ENCODE measurements at places on chromosomes 12 and 14.

- no peak for DNase-seq
Measured at GRCh38 chr14:60758885-60759284, 24.3 kb downstream of the MNAT1 start.

DNA sequence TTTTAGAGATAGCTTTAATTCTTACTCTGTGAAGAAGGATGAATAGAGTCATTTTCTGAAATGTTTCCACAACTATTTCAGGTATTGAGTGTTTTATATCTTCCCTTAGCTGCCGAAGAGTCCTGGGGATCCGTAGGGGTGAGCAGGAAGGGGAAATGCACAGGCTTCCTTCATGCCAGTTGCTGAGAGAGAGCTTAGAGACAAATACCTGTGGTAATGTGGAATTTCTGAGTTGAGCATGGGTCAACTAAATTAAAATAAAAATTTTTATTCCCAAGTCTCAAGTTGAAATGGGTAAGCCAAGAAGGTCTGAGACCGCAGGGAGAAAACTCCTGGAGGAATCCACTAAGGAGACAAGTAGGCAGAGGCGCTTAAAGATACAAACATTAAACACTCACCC is 185.7 kb downstream of the DAD1 start:
- DNase-seq, result no peak

- no peak for DNase-seq
Measured at GRCh38 chr12:89565002-89565401, 39.2 kb upstream of the POC1B start.

DNA sequence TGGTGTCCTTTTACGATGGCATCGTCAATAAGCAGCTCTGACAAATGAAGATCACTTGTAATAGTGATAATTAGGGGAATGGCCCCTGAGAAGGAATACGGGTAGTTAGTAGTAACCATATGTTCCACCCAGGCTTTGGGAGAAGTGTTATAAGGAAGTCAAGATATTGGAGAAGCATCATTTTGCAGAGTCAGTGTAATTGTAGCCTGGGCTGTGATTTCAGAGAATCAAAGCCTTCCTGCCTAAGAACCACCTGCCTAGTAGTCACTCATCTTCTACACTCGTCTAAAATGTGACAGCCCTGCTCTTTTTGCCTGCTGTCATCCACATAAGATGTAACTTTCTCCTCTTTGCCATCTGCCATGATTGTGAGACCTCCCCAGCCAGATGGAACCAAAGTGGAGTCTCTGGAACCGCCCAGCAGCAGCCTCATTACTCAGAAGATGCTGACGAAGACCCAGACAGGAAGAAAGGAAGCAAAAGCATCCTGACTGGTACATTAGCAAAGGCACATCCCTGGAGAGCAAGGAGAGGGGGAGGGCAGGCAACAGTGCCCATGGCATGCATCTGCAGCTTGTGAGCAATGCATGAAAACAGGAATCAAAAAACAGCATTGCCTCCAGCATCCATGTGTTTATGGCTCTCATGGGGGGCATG is 12.6 kb upstream of the EDDM3A start:
- DNase-seq, result no peak

DNA sequence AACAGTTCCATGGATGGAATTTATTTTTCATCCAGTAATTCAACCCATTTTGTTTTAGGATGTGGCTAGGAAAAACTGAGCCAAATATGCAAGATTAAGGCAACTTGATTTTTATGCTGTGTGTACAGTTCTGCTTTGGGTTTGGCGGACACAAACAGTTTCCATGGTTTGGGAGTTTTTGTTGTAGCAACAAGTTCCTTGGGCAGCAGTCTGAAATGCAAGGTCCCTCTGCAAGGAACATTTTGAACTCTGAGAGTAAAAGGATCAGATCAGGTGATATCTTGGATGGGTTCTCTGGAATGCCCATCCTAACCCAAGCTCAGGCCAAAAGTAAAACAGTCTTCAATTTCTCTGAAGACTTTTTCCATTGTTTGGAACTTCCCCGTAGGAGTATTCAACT is 161.2 kb downstream of the TMX1 start:
- DNase-seq, result no peak

GRCh38 chr14:64294672-64295413 is 672 bp upstream of the ESR2 start:
- DNase-seq, result peak; percentile 67

DNA sequence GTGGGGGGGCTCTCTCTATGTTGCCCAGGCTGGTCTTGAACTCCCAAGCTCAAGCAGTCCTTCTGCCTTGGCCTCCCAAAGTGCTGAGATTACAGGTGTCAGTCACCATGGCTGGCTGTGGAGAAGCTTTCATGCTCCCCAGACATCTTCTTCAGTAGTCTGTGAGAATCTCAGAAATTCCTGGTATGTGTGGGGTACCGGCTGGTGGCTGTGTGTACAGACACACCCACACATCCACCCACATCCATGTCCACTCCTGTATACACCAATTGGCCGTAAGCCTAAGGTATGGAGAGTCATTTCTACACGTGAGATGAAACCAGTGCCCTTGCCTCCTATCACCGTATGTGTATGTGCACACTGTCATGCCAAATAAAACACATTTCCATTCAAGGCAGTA is 27.8 kb downstream of the GPRC5D start:
- DNase-seq, result no peak

DNA sequence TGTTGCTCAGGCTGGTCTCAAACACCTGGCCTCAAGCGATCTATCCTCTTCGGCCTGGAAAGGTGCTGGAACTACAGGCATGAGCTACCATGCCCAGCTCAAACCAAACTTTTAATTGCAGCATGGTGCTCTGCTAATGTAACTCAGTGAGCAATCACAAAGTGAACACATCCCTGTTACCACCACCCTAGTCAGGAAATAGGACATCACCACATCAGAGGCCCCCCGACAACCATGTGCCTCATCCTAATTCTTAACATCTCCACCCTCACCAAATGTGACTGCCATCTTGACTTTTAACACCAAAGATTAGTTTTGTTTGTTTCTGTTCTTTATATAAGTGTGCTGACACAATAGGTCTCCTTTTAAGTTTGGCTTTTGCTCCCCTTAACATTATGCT is 22.8 kb upstream of the SDR39U1 start:
- no peak for DNase-seq

DNA sequence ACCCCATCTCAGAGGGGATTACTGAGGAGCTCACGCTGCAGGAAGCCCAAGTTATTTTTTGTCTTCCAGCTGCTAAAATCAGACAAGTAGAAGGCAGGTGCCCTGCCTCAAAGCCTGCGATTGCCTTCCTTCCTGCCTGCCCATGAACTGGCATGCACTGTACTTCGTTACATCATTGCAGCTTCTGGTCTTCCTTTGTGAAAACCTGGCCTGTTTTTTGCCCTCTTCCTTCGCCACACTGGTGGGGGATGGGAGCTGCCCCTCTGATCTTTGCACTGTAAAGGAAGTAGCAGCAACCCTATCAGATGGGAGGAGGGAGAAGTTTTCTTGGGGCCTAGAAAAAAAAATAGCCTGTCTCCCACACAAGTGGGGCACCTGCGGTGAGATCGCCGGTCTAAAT is 1098.7 kb downstream of the BCL11B start:
- no peak for DNase-seq

- DNase-seq, result no peak
Measured at GRCh38 chr12:131944601-131945251, 5.0 kb upstream of the EP400 start.

DNA sequence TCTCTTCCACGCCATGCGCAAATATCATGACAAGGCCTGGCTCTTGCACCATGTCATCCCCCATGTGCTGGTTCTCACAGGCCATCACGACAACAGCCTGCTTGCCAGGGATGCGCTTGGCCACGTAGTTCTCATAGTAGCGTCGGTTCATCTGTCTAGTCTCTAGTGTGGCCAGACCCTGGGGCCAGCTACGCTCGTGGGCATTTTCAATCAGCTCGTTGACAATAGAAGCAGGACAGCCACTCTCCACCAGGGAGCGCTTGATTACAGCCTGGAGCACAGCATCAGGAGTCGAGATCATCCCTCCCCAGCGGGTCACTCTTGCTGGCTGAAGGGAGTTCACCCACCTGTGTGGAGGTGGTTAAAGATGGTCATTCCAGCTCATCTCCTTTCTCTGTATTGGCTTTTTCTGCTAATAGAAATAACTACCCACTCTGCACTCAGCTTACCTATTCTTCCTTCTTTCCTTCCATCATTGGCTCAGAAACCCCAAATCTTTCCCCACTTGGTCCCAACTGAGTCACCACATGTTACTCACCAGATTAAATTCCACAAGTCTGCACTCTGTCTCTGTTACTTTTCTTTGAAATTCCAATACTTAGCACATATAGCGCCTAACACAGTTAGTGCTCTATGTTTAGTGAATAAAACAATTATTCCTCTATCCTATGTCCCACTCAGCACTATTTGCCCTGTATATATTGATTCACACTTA is 15.1 kb downstream of the RNF41 start:
- DNase-seq, result no peak

GRCh38 chr12:544941-545635 is 85.3 kb downstream of the B4GALNT3 start:
- DNase-seq, result no peak

DNA sequence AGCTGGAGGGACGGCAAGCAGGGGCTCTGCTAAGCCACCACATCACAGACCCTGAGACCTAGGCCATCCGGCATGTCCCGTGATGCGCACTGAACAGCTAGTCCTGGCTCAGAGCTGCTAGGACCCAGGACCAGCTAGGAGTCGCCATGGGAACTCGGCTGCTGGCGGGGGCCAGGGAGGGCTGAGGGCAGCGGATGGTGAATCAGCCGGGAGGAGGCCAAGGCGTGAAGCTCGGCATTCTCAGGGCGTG is 5.1 kb downstream of the AHNAK2 start:
- no peak for DNase-seq

GRCh38 chr14:49770212-49770817 is 2.4 kb downstream of the KLHDC2 start:
- DNase-seq, result no peak

- DNase-seq, result no peak
Measured at GRCh38 chr12:53518381-53518780, 11.1 kb upstream of the NPFF start.

DNA sequence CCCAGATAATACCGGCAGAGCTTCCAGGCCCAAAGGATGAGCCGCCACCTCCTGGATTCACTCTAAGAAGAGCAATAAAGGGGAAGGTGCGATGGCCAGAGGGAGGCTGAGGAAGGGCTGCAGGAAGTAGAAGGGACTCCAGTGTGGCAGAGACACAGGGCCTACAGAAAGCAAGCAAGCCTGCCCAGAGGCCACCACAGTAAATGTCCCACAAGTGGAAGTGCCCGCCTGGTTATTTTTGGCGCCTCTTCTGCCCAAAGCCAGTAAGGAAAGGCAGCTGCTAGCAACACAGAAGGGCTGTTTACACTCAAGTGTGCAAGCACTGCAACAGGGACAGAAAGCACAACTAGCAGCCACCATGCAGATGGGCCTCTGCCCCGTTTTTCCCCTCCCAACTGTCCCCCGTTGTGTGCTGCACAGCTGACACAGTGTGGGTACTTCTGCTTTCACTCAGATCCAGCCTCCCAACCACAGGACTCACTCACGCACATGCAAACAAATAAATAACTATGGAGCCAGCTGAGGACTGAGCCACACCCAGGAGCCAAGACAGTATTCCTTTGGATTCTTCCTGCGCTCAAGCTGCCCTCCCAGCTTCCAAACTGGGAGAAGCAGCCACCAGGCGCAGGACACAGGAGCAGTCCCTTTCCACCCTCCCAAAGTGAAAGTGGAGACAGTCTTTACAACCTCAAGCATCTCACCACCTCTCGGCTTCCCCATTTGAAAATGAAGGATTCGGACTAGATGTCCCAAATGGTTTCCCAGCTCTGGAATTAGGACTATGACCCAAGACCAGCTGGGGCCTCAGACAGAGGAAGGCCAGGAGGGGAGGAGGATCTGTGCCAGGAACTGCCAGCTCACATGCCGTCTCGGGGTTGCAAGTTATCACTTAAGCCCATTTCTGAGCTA is 40.0 kb upstream of the PNMA1 start:
- DNase-seq, result no peak

- no peak for DNase-seq
Measured at GRCh38 chr12:64680235-64680634, 69.9 kb downstream of the RASSF3 start.

GRCh38 chr12:65891219-65891618 is 66.9 kb downstream of the HMGA2 start:
- no peak for DNase-seq

DNA sequence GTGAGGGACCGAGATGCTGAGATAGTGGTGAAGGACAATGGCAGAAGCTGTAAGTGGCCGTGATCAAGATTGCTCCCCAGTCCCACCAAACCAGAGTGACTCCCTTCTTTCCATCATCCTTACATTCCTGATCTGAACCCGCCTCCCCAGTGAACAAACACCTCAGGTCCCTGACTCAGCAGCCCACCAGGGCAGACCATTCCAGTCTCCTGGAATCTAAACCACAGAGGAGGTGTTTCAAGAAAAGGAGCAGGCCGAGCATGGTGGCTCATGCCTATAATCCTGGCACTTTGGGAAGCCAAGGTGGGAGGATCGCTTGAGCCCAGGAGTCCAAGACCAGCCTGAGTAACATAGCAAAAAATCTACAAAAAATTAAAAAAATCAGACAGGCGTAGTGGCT is 6.6 kb downstream of the ERBB3 start:
- DNase-seq, result no peak

DNA sequence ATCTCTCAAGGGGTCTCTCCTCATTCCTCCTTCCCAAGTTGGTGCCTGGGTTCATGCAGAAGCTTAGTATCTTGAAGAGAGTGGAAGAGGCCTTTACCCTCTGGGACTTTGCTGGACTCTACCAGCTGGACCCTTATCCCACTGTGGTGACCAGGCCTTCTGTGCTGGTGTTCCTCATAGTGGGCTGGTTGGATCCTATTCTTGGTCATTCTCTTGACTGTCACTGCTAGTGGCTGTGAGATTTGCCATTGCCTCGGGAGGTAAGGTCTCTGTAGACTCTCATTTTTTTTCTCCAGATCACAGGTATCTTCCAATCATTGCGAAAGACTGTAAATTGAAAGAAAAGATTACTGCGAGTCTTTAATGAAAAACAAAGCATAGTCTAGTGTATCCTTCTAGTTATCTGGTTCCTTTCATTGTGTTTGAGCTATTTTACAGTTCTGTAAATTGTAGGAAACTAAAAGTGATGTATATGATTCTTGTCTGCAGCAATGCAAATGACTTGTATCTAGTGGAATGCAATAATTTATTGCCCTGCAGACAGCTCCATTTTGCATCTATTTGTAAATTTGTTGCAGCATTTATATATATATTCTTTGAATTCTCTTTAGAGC is 217.9 kb downstream of the AEBP2 start:
- DNase-seq, result no peak

GRCh38 chr12:53050426-53051057 is 677 bp downstream of the TNS2 start:
- DNase-seq, result no peak

- no peak for DNase-seq
Measured at GRCh38 chr12:47615711-47616110, 90.1 kb downstream of the RPAP3 start.

DNA sequence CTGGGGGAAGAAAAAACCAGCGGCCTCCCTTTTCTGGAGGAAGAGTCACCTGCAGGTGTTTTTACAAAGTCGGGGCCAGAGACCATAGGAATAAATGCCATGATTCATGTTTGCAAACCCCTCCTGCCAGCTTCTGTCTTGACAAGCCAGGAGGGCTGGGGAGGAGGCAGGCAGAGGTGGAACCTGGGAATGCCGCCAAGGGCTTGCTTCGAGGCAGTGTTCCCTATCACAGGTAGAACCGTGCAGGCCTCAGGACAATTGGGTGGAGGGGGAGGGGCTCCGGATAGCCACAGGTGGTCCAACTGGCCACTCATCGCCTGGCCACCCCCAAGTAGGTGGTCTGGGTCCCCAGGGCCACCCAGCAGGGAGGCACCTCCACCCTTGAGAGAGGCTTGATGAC is 14.2 kb upstream of the DLK1 start:
- no peak for DNase-seq

All from activated naive CD8-positive, alpha-beta T cell treated with anti-CD3 and anti-CD28 coated beads, Interleukin-2, amount 50 U/mL, for 16 hours (primary cell).